ENCODE measurements at places on chromosomes 2 and 18.

DNA sequence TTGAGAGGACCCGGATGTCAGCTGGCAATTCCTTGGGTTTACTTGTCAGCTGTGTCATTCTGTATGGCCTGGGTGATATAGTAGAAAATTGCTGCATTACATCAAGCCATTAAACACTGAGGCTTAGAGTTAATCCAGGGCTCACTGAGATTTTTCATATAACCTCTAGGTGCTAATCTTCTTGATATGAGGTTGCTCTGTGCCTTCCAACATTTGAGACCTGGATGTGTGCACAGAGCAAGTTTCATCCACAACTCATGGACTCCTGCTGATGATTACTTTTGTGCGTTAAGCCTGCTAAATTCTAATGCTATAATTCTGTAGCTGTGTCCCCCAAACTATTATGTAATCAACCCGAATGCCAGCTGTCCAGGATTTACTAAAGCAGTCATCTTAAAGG, 178.4 kb upstream of the CDH20 start:
- no peak for DNase-seq

DNA sequence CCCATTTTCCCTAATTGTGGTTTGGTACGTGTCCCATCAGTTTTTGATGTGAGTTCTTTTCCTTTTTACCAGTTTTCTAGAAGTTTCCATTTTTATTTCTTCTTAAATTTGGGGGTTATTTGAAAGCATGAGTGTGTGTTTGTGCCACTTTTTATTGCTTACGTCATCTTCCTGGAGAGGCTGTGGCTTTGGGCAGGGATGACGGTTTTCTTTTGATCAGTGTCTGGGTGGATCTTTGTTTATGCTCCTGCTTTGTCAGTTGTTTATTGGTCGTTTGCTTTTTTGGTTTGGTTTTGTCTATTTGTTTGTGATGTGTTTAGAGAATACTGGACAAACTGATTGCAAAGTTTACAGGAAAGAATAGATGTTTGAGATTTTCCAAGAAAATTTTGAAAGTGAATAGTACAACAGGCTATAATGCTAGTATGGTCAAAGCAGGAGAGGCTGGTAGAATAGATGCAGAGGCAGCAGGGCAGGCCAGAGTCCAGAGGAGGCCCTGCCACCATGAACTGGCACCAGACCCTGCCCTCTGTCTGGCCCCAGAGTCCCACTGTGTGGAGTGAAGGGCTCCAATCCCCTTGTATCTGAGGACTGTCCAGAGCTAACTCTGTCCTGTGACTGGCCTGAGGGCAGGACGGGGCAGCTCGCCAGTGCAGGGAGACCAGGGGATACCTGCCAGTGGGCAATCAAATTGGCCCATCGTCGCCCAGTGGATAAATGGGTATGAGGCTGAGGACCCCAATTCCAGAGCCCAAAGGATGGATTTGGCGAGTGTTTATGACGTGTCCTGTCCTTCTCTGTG, 23.4 kb upstream of the SNED1 start:
- no peak for DNase-seq

DNA sequence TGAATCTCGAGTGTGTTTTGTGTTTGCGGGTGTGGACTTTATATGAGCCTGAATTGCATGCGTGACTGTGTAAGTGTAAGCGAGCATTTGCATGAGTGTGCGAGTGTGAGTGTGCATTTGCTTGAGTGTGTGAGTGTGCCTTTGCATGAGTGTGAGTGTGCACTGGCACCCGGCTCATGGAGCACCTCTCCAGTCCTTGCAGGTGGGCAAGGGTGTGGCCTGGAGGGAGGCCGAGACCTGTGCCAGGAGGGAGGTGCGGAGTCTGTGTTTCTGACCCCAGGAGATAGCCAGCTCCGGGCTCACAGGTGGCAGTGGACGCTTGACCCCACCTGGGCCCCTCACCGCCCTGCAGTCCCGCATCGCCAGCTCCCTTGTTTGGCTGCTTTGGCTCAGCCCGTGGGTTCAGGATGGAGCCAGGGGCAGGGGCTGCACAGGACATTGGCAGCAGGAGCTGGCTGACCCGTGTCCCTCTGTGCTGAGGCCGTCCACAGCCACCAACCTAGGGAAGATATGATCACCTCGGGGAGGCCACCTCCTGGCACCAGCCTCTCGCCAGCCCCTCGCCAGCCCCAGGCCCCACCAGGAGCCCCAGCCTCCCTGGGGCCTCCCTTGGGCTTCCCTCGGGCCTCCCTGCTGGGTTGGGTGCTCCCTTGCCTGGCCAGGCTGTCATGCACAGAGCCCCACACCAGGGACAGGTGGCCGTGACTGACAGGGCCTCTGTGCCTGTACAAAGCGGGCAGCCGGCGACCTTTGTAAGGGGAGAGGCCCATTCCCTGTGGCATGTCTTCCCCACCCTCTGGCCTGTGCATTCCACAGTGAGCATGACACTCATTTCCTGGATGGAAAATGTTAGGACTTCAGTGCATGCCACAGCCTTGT, 81.6 kb downstream of the PTGR3 start:
- DNase-seq: no peak

- peak; percentile 65 for DNase-seq
Observed at GRCh38 chr2:61853086-61853846, 594 bp downstream of the FAM161A start.

GRCh38 chr2:231412618-231412963, 17.1 kb downstream of the B3GNT7 start:
- no peak for DNase-seq

- no peak for DNase-seq
Observed at GRCh38 chr18:56711708-56712445, 60.7 kb downstream of the WDR7 start.

- no peak for DNase-seq
Observed at GRCh38 chr2:223771475-223771874, 65.9 kb downstream of the AP1S3 start.

GRCh38 chr2:177396703-177397460, 4.3 kb downstream of the AGPS start:
- no peak for DNase-seq

- no peak for DNase-seq
Observed at GRCh38 chr2:58289029-58289428, 47.9 kb upstream of the FANCL start.

- DNase-seq: no peak
Observed at GRCh38 chr2:29353403-29353991, 238.3 kb downstream of the CLIP4 start.

GRCh38 chr2:120766470-120767351, 31.0 kb downstream of the GLI2 start:
- DNase-seq: no peak

DNA sequence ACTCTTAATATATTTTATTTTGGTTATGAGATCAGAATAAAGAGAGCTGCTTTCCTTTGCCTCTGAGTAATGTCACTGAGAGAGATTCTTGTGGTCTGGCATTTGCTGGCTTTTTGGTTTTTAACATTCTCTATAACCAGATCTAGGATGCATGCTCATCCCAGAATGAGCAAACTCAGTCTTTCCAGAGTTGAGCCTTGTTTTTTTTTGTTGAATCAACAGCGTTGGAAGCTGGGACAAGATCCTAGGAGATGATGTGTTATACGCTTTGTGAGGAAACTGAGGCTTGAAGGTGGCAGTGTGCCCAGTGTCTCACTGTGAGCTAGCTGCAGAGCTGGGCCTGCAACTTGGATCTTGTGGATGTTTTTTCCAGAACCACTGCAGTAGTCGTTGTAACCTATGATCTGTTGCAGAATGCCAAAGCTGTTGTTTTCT, 19.5 kb downstream of the MYO1B start:
- DNase-seq: no peak

DNA sequence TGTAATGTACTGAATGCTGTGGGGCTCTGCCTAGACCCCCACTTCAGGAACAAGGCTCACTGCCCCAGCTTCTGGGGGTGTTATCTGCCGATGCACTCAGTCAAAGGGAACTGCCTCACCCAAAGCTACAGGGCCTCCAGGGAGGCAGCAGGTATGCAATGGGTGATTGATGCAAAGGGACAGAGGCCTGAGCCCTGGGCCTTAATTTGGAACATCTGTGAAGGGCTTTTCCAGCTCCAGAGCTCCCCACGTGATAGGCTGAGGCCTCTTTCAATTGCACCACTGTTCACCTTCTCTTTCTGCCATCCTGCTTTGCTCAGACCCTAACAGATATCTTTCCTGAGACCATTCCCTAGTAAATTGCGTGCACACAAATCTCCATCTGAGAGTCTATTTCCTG, 131.0 kb downstream of the ATL2 start:
- DNase-seq: no peak

DNA sequence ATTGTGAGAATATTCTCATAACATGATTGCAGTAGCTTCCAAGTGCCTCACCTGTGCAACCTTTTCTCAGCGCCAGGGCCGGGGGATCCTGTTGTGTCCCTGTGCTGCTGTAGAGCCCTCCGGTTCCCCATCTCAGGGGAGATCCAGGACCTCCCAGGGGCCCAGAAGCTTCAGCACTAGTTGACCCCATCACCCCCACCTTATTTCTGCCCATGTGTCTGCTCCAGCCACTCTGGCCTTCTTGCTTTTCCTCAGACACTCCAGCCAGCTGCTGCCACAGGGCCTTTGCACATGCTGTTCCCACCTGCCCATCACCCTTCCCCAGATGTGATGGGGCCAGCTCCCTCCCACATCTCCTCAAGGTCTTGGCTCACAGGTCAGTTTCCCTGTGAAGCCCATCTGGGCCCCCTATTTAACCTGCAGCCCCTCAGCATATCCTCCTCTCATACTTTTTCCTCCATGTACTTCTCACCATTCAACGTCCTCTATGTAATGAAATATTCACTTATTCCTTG, 226.5 kb downstream of the SEPTIN10 start:
- DNase-seq: no peak

GRCh38 chr18:10437837-10438236, 16.6 kb upstream of the APCDD1 start:
- no peak for DNase-seq

DNA sequence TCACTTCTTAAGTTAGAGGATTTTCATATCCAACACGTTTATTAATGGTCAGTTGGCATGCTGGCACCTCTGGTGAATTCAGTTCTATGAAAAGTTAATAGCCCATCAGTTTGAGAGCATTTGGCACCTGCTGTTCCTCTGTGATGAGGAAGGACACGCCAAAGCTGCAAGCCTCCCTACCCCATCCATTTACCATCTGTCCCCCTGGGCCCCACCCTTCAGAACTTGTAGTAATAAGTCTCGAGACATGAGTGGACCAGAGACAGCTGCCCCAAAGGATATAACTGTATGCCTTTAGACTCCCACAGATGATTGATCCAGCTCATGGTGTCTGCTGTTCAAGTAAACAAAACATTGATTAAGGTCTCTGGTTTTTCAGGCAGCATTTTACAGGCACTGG, 6.3 kb downstream of the OST4 start:
- no peak for DNase-seq

DNA sequence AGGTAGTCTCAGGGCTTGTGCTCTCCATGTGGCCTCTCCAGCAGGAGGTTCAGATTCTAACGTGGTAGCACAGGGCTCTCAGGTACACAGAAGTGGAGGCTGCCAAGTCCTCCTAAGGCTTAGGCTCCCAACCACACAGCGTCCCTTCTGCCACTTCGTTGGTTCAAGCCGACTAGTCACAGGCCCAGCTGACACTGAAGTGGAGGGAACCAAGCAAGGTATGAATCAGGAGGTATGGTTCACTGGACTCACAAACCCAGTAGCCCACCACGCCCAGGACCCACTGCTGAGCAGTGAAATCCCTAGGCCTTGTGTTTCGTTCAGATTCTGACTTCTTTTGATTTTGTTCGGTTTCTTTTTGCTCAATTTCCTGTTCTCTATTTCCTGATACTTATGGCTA, 46.0 kb upstream of the SEC11C start:
- DNase-seq: no peak

DNA sequence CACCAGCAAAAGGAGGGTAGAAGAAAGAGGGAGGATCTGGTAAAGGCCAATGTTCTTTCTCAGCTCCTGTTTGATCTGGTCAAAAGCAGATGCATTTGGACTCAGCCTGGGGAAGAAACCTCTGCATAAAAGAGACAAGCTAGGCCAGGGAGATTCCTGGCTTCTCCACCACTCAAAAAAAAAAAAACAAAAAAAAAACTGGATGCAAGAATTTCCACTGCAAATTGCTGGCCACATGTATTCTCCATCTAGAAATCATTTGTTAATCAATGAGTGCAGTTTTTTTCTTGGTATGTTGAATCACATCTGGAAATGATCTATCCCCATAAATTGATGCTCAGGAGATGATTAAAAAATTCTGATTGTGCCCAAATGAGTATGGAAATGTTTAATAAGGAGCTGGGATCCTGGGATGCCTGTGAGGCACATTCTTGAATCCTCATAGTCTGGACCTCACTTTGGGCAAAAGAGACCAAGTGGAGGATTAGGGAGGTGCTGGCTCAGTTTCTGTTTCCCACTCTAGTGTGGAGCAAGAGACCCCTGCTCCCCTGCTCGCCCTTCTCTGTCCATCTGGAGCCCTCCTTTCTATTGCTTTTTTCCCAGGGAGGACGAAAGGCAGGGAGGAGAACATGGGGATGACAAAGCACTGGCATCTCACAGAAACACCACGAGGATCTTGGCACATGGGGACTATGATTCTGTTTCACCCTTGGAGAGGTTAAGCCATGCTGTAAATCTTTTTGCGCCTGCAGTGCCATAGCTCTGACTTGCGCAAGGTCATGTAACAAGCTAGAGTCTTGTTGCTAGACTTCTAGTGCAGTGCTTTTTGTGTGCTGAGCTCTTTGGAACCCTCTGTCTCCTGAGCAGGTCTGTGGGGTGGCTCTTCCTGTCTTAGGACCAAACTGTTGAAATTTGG, 57.6 kb downstream of the APOB start:
- no peak for DNase-seq

DNA sequence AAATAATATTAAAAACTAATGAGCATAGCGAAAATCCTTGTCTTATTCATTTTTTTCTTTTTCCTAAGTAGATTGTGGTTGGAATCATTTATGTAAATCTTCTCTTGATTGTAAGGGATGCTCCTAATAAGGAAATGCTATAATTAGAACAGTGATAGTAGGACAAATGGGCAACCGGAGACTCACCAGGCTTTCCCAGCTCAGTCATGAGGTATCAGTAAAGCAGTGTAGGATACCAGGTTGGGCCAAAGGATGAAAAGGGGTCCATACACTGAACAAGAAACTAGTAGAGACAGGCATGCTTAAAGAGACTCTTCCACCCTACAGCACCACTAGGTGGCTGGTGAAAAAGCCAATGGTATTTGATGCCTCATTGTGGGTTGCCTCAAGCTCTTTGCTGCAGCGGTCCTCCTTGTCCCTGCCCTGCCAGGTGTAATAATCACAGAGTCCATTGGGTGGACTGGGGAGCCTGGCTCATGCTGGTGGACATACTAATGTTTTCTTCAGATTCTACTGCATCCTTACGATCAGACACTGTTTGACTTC, 71.4 kb upstream of the FAM98A start:
- DNase-seq: no peak

DNA sequence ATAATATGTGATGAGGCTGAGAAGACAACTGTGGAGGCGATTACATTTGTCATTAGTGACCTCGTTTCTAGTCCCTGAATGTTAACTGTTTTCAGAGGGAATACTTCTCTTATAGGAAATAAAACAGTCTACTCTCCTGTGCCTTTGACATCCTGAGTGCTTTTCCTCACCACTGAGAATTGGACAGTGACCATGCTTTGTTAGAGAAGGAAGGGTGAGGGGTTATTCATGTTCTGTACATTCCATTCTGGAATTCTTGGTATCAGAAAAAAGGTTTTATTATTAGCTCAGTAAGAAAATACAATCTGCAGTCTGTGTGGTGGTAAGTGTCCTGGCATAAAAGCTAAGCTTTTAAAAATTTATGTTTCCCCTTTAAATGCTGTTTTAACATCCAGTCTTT, 58.8 kb downstream of the PARD3B start:
- no peak for DNase-seq

- DNase-seq: no peak
Observed at GRCh38 chr2:151071382-151071781, 190.3 kb downstream of the RBM43 start.

Measured in NK-92 treated with Interleukin-12 subunit alpha and Interleukin-12 subunit beta, amount 100 ng/mL, for 24 hours (cell line).